ENCODE measurements at places on chromosomes 6 and 20.

DNA sequence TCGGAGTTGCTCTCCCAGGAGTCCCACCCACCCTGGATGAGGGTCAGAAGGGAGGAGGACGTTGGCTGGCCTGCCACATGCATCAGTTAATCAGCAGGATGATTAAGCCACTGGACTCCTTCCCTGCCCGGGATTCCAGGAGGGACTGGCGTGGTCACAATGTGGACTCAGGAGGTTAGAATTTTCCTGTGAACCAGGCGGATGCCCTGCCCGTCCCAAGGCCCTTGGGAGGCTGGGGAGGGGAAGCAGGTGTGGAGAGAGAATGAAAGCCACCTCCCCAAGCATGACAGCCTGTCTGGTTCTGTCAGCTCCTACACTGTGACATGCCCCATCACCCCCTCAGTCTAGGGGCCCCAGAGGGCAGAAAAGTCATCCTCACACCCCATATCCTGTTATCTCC lies 11.6 kb upstream of the ITPR3 start:
- no peak for DNase-seq

DNA sequence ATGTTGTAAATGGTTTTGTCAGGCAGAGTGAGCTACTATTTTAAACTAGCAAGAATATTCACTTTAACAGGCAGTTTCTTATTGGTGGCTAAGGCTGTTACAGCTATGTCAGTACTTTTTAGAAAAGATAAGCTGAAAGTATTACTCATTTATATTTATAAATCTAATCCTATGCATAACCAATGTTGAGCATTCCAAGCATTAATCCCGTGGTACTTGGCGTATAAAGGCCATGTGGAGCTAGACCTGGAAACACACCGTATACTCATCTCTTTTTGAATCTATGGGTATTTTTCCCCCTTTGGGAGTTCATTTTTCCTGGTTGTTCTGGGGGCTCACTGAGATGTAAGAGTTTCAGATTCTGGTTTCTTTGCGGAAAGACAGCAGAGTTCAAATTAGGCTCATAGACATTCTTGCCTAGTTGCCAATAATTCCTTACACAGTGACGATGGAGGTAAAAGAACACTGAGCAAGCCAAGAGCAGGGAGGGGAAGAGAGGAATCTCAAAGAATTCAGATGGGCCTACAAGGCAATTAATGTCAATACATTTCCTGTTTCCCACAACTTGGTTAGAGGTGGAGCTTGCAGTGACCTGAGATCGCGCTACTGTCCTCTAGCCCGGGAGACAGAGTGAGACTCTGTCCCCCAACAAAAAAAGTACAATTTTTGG lies 211.5 kb downstream of the SOX4 start:
- no peak for DNase-seq

- no peak for DNase-seq
Measured at GRCh38 chr6:161303628-161304340, 29.9 kb upstream of the AGPAT4 start.

- no peak for DNase-seq
Measured at GRCh38 chr6:160454303-160454702, 106.1 kb downstream of the SLC22A3 start.

- no peak for DNase-seq
Measured at GRCh38 chr6:82739303-82739702, 326.3 kb downstream of the UBE3D start.

- DNase-seq: no peak
Measured at GRCh38 chr20:38680500-38681306, 43.6 kb upstream of the SLC32A1 start.

DNA sequence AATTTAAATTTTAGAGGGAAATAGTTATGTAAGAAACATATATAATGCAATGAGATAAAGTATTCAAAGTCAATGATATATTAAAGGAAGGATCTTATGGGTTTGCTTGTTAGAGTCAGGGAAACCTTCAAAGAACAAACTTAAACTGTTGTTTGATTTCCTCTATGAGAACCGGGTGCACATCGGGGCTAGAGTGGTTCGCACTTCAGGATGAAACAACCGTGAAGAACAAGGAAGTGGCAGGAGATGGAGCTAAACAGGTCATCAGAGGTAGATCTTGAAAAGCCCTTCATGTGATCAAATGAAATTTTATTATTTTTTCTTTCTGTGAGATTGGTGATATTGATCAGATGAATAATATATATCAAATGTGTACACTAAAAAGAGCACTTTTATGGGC lies 951.9 kb upstream of the FLRT3 start:
- DNase-seq: no peak

GRCh38 chr20:6169251-6169650 lies 46.4 kb upstream of the FERMT1 start:
- DNase-seq: no peak

- no peak for DNase-seq
Measured at GRCh38 chr6:136309729-136310311, 20.2 kb upstream of the BCLAF1 start.

- no peak for DNase-seq
Measured at GRCh38 chr20:25749649-25750048, 53.0 kb upstream of the ZNF337 start.

GRCh38 chr6:72955666-72956065 lies 269.6 kb downstream of the KHDC1L start:
- DNase-seq: no peak

- no peak for DNase-seq
Measured at GRCh38 chr6:158506601-158507000, 53.3 kb upstream of the TMEM181 start.

GRCh38 chr20:11332381-11332780 lies 585.3 kb upstream of the BTBD3 start:
- no peak for DNase-seq

DNA sequence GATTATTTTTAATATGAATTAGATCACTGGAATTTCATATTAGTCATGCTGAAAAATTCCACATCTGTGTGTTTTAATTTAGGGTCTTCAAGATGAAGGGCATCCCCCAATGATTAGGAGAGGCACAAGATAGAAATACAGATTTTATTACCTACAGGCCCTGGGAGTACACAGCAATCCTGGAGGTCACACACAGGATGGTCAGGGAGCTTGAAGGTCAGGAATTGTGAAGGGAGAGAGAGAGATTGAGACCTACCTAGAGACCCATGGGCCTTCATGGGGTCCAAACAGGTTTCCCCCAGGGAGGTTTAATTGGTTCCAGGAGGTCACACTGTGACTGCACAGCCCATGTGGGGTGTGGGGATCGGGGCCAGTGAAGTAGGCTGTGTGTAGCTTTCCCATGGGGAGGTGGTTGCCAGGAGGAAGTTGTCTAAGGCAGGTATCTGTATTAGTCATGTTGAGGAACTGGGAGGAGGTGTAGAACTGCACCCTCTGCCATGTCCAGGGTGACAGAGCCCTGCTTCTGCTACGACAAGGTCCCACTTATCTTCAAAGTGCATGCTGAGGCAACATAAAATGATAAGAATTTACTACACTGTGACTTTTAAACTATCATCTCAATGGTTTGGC lies 18.3 kb downstream of the SNX9 start:
- DNase-seq: no peak

DNA sequence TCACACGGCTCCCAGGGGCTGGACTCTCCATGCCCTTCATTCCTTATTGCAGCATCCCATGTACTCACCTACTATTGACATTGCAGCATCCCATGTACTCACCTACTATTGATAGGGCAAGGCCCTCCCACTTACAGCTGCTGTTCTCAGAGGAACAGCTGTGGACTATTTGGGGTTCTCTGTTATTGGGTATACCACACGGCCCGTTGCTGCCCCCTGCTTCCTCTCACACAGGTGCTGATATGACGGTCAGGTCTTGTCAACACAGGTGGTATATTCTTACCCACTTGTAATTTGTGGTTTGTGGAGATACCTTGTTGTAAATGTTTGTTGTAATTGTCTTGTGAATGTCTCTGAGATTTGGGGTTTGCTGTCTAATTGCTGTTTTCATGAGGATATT lies 18.8 kb downstream of the ALDH5A1 start:
- no peak for DNase-seq

GRCh38 chr6:135464634-135465033 lies 32.9 kb downstream of the AHI1 start:
- no peak for DNase-seq

- DNase-seq: no peak
Measured at GRCh38 chr6:31430449-31430848, 27.1 kb downstream of the MICA start.

DNA sequence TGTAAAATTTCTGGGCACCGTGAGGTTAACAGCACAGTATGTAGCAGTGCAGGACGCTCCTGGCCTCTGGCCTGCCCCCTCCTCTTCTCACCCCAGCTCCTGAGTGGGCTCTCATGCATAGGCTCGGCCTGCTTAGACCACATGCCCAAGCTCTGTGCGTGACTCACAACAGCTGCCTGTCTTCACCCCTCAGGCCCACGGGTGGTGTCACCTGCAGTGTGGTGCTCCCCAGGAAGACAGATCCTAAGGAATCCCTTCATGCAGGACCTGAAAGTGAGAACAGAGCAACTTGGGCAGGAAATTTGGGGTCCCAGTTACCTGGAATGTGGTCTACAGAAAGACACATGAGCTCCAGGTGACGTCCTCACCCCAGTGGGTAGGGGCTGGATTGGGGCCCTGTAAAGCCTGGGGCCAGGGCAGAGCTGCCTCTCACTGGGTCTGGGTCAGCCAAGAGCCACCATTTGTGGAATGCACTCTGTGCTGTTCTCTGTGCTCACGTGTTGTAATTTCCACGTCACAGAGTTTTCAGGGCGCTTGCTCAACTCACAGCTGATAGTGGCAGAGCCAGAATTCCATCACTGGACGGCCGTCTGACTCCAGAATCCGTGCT lies 37.0 kb upstream of the PXDC1 start:
- no peak for DNase-seq

GRCh38 chr6:129485746-129486145 lies 224.2 kb downstream of the ARHGAP18 start:
- DNase-seq: no peak

- no peak for DNase-seq
Measured at GRCh38 chr20:64145458-64146300, 18.6 kb upstream of the MYT1 start.

- no peak for DNase-seq
Measured at GRCh38 chr20:53865901-53866793, 204.2 kb downstream of the BCAS1 start.
